AG09309 (cell line): ENCODE measurements at places on chromosomes 4 and X.

GRCh38 chrX:109535578-109535977, 1.1 kb upstream of the NXT2 start:
- no peak for DNase-seq

DNA sequence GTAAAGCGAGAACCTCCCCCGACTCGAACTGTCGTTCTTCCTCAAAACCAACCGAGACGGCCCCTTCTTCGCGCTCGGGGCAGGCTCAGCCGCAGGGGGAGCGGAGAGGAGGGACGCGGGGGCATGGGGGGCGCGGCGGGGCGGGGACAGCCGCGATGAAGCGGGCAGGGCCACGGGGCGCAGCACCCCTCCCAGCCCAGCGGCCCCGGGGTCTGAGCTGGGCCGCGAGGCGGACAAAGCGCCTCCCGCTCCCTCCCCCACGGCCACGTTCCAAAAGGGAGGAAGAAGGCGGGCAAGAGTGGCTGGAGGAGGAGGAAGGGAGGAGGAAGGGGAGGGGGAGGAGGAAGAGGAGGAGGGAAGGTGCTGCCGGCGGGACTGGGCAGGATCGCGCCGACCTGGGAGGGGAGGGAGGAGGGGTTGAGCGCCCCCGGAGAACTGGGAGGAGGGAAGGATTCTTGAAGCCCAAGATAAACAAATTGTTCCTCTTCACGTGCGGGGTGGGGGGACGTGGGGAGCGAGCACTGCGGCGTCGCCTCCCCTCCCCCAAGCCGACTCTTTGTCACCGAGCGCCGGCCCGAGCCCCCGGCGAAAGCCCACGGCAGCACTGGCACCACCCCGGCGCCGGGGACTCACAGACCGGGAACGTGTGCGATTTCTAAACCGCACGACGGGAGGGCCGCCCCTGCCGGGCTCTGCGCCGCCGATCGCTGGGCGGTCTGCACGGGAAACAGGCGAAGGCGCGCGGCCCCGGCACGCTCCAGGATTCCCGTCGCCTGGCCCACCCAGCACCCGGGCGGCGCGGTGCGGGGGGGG, 2.9 kb downstream of the MAML3 start:
- peak; percentile 72 for DNase-seq

DNA sequence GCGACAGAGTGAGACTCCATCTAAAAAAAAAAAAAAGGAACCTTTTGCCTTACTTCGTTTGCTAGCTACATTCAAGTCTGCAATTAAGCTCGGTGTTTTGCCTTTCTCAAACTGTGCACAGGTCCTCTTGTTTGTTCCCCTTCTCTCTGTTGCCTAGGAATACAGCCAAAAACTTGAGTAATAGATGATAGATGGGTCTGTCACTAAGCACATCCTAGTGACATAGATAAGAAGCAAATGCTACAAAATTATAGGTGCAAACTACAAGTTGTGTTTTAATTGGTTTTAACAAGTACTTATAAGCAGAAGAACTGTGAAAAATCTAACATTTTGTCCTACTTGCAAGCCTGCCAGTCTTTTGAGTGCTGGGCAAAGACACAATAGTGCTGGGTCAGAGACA, 95.2 kb downstream of the SNCA start:
- no peak for DNase-seq

DNA sequence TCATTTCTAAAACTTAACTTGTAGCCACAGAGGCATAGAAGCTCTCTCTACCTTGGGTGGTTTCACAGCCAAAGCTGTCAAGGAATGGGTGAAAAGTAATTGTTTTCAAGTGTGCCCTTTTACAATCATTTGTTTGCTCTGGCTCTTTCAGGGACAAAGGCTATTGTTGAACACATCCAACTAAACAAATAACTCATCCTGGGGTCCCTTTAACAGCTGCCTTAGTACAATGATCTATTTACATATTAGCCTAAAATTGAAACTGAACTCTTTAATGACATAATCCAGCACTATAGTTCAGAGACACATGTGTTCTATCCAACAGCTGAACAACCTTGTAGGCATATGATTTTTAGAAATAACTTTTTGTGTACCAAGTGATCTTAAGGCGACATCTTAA, 3.7 kb downstream of the HHIP start:
- DNase-seq: no peak

GRCh38 chrX:6052111-6052745, 176.4 kb downstream of the NLGN4X start:
- no peak for DNase-seq

DNA sequence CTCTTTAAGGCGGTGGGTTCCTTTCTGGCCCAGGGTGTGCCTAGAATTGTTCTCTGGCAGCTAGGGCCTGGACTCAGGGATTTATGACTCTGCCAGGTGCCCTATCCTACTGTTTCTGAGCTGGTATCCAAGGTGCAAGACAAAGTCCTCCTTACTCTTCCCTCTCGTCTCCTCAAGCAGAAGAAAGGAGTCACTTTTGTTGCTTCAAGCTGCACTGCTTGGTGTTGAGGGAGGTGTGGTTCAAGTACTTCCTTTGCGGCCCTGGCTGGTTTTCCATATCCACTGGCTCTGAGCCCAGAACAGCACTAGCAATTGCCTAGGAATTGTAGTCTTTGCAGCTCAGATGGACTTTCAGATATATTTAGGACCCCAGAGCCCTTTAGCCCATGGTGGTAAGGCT, 39.3 kb downstream of the RTL3 start:
- DNase-seq: no peak

- DNase-seq: no peak
Measured at GRCh38 chr4:173398779-173399415, at the start of gene SCRG1. Gene SCRG1, minus strand, starts transcription at chr4:173399116. Its CDS starts 7,702 bp downstream, at chr4:173391414.

DNA sequence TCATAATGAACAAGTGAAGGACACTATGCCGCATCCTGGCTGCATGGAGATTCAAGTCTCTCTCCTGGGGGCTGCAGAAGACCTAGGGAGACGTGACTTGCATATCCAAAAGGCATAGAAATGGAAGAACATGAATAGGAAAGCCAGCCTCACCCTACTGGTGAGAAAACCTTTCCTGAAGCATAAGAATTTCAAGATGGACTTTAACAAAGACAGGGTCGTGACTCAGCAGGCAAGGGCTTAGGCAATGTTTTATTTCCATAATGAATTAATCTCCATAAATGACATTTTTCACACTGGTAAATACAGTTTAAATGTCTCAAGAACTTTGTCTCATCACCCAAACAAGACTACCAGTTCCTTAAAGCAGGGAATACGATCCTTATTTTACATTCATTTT, 78.9 kb downstream of the RFC1 start:
- DNase-seq: no peak

DNA sequence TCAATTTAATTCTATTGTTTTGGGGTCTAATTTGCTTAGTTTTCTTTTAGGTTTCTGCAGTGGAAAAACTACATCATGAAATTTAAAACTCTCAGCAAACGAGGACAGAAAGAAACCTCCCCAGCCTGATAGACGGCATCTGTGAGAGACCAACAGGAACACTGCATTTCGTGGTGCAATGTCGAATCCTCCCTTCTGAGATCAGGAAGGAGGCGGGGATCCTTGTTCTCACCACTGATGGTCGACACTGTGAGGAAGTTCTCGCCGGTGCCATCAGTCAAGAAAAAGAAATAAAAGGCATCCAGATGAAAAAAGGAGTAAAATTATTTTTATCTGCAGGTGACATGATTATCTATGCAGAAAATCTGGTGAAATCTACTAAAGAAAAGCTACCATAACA, 16.5 kb downstream of the GAK start:
- no peak for DNase-seq

DNA sequence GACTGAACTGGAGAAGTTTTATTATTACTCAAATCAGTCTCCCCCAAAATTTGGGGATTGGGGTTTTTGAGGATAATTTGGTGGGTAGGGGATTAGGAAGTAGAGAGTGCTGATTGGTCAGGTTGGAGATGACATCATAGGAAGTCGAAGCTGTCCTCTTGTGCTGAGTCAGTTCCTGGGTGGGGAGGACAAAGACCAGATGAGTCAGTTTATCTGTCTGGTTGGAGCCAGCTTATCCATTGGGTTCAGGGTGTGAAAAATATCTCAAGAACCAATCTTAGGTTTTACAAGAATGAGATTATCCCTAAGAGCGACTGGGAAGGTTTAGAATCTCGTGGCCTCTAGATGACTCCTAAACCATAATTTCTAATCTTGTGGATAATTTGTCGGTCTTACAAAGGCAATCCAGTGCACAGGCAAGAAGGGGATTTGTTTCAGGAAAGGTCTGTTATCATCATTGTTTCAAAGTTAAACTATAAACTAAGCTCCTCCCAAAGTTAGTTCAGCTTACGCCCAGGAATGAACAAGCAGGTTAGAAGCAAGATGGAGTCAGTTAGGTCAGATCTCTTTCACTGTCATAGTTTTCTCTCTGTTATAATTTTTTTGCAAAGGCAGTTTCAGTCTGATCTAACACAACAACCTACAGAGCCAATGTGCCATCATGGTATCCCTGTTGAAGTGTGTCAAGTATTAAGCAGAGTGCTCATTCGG, 274.5 kb downstream of the SLC7A11 start:
- no peak for DNase-seq

DNA sequence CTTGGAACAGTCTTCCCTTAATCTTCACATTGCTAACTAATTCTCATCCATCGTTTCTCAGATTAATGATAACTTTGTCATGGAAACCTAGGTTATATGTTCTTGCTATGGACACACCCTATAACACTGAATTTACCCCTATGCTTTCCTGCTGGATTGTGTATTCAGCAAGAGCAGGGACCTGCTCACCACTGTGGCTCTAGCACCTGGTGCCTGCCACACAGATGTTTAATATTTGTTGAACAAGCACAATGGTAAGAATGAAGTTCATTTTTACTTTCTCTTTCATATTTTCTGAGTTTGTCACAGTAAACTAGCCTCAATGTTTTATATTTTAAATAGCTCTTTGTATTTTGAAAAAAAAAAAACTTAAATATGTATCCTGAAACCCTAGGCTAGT, 734.0 kb upstream of the DIAPH2 start:
- no peak for DNase-seq

DNA sequence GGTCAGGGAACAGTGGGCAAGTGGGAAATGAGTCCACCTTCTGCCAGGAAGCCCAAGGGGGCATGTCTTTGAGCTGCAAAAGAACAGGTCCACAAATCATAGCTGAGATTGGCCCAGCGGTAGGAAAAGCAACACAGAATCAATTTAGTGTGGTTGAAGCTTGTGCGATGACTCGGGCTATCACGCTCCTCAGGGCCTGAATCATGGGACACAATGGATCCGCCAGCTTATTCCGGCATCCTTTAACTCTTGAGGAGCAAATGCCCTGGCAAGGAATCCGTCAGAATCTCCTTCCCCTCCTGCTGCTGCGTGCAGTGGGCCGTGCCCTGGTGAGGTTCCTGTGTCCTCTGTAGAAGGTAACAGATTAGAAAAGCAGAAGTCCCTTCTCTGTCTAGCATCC, 98.0 kb downstream of the RELL1 start:
- no peak for DNase-seq

GRCh38 chr4:117660668-117661067, 373.6 kb upstream of the NDST3 start:
- DNase-seq: no peak

GRCh38 chr4:94413085-94413840, 38.5 kb upstream of the PDLIM5 start:
- DNase-seq: peak; percentile 53

- DNase-seq: no peak
Measured at GRCh38 chr4:81428002-81428401, 43.7 kb downstream of the RASGEF1B start.

DNA sequence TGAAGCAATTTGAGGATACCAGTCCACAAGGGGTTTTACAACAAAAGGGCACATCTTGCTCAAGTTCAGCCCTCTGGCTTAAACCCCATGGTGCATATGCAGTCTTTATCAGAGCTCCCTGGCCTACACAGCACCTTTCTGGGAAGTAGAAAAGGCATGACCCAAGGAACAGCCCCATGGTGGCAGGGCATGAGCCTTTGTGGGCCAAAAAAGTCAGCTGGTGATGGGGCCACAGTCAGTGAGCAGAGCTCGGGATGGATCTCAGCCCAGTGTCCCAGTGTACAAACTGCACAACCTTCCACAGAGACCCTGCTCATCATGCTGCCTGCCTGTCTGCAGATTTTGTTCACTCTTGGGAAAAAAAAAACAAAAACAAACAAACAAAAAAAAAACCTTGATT, 22.3 kb upstream of the TMEM165 start:
- DNase-seq: no peak

- no peak for DNase-seq
Measured at GRCh38 chr4:55635282-55635681, 816 bp downstream of the NMU start.

DNA sequence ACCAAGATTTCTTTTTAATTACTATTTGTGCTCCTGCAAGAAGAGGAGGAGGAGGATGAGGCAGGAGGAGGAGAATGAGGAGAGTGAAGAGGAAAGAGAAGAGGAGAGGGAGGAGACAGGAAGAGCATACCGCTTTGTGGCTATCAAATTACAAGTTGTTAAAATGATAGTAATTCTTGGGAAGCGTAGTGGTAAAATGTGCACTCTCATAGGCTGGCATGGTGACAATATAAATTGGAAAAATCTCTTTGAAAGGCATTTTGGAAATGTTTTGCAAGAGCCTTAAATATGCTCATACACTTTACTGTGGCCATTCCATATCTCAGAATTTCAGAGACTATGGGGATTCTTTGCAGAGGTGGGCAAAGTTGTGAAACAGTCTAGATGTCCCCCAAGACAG, 53.2 kb downstream of the MXRA5 start:
- DNase-seq: no peak

DNA sequence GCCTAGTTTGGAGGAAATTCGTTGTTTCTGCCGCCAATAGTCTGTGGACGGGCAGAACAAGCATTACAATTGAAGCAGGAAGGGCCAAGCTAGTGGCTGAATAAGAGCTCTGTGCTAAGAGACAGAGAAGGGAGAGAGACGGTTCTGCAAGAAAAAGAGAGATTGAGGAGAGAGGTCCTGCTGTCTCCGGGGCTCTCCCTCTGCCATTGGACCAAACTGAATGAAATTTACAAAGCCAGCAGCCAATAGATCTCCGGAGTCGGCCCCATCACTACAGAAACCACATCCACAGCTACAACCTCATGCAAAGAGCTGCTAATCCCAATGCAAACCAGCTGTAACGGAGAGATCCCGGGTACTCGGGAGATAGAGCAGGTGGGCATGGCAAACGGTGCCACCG, at the start of gene NLGN4X:
Gene NLGN4X, minus strand, starts transcription at position 148 of the 400 bp plus-strand sequence. CDS start 77,401 bp downstream, outside the sequence.
- DNase-seq: no peak

DNA sequence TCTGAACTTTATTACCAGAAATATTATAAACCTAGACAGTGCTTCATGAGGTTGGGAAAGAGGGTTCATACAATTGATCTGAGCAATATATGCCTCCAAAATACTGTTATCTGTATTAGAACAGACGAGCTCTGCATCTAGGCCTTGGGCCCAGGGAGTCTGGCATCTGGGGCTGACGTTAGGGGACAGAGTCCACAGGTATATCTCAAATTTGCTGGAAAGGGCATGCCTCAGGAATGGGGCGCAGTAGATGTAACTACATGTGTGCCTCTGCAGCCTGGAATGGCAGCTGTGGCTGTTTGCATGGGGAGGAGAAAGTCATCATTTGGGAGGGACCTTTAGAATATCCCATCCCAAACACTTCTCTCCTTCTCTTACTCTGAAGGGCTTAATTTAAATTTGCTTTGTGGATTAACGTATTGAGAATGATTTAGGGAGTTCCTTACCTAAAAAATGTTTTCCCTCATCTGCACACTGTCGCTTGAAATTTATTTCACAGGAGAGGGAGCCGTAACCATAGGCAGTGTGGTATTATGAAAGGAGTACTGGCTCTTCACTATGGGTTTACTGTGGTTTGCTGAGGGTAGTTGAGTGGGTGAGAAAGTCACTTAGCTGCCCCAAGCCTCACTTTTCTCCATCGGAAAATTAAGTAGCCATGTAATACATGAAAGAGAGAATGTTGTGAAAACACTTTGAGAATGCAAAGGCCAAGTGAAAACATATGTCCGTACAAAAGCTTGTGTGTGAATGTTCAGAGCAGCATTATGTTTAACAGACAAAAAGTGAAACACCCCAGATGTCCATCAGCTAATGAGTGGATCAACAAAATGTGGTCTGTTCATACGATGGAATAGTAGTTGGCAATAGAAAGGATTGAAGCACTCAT, 5.9 kb downstream of the ADD1 start:
- DNase-seq: no peak
